ENCODE measurements at places on chromosomes 5 and 9.

DNA sequence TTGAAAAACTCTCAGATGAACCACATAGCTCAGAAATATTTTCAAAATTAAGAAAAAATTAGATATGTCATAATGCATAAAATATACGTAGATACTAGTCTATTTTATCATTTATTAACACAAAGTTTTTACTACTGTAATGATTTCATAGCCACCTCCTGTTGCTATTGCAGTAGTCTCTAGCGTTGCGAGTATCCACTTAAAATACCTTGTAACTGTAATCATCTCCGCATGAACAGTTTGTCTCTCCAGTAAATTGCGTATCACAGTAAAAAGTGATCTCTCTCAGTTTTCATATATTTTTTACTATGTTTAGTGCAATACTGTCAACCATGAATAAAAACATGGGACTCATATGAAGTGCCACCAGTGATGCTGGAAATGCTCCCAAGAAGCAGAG, 417.9 kb upstream of the ZNF462 start:
- DNase-seq = no peak

- no peak for DNase-seq
These were observed 111.0 kb upstream of the RETREG1 start for GRCh38 chr5:16727755-16728325.

DNA sequence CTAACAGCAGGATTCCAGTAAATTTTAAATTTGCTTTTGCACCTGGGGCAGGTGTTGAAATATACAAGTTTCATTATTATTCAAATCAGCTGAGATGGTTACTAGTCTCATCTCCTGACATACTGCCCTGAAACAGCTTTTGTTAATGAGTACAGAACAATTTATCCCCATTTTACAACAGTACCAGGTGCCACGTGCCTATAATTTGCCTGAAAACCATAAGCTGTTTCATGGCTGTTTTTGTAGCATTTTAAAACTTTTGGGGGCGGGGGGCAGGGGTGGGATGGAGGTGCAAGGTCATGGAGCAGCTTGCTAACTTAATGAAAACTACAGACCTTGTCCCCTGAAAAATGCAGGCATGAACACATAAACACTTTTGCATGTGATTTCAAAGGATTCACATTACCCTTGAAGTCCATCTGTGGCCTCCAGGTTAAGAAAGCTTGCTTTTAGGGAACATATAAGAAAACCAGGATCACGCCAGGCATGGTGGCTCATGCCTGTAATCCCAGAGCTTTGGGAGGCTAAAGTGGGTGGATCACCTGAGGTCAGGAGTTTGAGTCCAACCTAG, 42.1 kb downstream of the TIMD4 start:
- DNase-seq = no peak

- DNase-seq = no peak
These were observed 90.2 kb downstream of the APBA1 start for GRCh38 chr9:69582018-69582417.

- no peak for DNase-seq
These were observed 103.1 kb downstream of the BNC2 start for GRCh38 chr9:16767366-16767765.

DNA sequence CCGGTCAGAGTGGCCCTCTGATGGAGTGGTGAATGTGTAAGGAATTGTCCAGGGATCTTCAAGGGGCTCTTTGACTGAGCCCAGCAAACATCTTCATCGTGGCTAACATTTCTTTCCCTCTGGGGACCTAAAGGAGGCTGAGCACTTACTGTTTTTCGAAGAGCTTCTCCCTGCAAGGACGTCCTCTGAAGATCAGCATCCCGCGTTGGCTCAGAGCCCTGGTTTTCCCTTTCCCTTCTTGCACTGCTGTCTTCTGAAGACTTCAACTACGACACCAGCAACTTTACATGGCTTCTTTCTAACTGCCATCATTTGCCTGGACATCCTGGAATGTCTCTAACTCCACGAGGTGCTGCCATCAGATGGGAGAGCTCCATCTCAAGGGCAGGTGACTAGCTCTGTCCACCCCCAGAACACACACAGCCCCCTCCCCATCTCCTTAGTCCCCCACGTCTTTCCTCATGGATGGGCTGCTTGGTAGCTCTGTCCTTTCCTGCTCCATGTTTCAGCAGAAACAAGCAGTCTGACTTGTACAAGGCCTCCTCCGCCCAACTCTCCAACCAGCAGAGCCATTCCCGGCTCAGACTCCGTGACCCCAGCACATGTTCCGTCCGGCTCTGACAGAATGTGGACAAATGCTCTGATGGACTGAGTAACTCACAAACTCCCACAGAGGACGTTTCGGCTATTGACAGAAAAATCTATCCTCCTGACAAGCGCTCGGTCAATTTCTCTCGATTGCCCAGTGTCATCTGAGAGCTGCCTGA, 17.1 kb downstream of the SHB start:
- DNase-seq = no peak

DNA sequence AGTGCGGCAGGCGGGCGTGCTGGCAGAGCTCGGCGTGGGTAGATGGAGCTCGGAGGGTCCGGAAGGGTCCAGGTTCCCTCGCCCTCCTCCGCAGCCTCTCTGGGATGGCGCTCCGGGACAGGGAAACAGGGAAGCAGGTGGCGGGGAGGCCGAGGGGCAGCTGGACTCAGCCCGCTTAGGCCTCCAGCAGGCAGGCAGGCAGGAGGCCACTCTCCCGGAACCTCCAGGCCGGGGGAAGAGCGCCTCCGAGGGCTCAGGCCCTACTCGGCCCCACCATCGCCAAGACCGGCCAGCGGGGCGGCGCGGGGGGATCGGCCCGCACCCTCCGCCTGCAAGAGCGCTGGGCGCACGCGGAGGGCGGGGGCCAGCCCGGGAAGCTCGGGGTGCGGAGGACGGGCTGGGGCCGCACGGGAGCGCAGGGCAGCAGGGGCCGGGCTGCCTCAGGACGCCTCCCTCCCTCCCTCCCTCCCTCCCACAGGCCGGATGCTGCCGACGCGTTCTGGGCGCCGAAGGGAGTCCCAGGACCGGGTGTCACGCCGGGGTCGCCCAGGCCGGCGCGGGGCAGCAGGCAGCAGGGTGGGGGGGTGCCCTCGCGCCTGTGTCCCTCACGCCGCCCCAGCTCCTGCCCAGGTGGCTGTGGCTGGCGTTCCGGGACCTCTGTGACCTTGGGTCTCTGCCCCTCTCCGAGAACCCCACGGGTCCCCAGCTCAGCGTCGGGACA, 977 bp downstream of the MGAT4B start:
- DNase-seq = no peak

DNA sequence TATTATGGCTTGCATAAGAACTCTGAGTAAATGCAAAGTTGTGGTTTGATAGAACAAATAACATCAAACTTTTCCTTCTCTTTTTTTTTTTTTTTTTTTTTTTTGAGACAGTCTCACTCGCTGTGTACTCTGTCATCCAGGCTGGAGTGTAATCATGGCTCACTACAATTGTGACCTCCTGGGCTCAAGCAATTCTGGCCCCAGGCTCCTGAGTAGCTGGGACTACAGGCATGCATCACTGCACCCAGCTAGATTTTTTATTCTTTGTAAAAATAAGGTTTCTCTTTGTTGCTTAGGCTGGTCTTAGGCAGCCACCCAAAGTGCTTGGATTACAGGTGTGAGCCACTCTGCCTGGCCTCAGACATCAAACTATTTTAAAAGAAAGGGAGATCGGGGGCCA, 19.0 kb upstream of the PTGER4 start:
- no peak for DNase-seq

DNA sequence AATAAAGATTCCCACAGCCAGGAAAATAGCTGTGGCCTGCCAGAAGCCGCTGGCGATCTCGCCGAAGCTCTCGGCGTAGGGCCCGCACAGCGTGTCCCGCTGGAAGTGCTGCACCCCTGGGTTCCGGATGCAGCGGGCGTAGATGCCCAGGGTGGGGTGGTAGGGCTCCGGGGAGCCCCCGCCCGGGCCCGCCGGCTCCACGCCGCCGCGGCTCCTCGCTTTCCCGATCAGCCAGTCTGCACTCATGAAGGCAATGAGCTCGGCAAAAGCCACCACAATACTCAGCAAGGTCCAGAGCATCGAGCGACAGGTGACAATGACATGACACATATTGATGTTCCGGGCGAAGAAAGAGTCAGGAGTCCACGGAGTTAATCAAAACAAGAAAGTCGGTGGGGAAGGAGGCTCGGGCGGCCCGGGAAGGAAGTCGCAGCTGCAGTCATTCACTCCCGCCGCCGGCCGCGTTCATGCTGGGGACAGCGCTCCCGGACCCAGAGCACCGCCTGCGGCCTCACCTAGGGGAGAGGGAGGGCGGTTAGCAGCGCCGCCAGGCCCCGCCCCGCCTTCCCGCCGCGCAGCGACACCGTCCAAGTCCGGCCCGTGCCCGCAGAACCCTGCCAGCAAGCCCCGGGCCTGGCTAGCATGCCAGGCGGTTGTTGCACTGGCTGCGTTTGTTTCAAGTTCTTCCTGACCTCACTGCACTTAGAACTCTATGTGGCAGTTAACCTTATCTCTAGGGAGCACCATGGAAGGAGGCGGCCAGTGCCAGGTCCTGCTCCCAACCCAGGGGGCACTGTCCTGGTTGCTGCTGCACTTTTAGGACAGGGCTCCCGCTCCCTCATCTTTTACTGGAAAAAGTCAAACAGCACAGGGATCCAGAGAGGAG, 138.4 kb downstream of the LHFPL2 start:
- peak; percentile 17 for DNase-seq

DNA sequence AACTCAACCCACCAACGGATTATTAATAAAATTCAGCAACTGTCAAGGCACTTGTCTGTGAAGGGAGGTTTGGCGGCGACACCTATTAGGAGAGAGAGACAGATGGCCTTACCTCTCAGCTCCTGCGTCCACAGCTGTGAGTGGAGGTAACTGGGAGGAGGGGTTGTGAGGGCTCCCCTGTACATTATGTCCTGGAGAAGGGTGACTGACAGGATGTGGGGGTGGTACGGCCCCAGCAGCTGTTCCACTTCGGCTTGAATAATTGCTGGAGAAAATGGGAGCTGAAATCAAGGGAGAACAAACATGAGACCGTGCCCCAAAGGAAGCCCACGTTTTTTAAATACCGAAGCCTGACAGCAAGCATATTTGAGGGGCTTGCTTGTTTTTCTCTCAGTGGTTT, 353.5 kb upstream of the RFX3 start:
- no peak for DNase-seq

- no peak for DNase-seq
These were observed 604.9 kb upstream of the PTGER4 start for GRCh38 chr5:40074826-40075225.

GRCh38 chr9:129282731-129283211, 104.7 kb upstream of the IER5L start:
- no peak for DNase-seq

DNA sequence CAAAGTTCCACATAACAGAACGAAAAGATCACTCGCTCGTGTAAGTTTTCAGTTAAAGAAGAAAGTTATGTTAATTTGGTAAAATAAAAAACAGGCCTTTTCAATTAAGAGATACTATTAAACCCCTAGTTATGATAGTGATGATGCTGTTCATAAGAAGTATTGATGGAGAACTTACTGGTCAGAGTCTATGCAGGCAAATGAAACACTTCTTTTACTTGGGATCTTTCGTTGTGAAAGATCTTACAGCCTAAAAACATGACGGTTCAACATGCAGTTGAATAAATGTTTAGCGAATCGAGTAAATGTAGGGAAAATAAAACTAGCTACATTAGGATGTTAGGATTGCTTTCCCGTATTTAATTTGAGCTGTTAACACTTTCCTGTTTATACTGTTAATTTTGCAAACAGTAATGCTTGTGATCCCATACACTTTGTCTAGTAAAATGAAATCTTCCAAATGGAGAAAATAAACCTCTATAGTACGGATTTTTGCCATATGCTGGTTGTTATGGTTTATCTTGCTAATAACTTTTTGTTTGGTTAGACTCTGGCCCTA, 2.0 kb downstream of the RHOBTB3 start:
- no peak for DNase-seq

DNA sequence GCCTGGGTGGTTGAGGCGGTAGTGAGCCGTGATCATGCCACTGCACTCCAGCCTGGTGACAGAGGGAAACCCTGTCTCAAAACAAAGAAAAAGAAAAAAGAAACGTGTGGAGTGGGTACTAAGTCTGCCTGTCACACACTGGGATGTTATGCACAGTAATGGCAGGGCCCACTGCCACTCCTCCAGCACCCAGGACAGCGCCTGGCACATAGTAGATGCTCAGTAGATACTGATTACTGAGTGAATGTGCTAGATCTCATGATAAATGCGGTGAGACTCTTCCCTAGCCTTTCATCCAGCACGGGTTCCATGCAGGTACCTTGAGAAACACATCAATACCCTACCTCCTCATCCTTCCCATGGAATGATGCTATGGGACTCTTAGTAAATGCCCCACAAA, 87.4 kb upstream of the HSPA9 start:
- no peak for DNase-seq

DNA sequence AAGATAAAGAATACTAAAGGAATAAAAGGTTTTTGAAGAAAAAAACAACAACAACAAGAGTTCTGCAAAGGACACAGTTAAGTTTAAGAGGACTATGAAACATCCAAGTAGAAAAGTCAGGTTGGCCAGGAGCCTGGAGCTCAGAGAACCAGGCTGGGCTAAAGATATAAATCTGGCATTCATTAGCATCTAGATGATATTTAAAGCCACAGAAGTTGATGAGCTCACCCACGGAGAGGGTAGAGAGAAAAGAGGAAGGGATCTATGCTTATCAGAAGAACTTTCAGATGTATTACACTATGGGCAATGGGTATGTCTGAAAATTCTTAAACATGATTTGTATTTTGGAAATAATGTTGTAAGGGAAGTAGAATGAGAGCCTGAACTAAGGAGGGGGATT, 9.9 kb downstream of the MIER3 start:
- DNase-seq = no peak

GRCh38 chr9:131517761-131518190, 13.3 kb downstream of the UCK1 start:
- DNase-seq = no peak

- no peak for DNase-seq
These were observed 20.0 kb downstream of the PCDH1 start for GRCh38 chr5:141858079-141858765.

- DNase-seq = peak; percentile 41
These were observed at the start of gene ELAVL2 for GRCh38 chr9:23826120-23826629. ELAVL2 (minus strand) TSS chr9:23826240; CDS start chr9:23762234, 64,006 bp downstream.

- no peak for DNase-seq
These were observed 759.6 kb downstream of the MTRR start for GRCh38 chr5:8628521-8628920.

GRCh38 chr9:90394871-90395270, 247.8 kb downstream of the DIRAS2 start:
- no peak for DNase-seq

DNA sequence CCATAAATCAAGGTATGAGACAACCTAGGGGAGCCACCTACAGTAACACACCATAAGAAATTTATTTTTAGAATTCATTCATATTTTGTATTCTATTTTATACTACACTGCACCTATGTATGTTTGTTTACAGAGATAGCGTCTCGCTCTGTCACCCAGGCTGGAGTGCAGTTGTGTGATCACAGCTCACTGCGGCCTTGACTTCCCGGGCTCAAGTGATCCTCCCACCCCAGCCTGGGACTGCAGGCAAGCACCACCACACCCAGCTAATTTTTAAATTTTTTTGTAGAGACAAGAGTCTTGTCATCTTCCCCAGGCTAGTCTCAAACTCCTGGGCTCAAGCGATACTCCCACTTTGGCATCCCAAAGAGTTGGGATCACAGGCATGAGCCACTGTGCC, 25.4 kb downstream of the MAPKAP1 start:
- DNase-seq = no peak

- DNase-seq = no peak
These were observed 30.5 kb upstream of the LRRC70 start for GRCh38 chr5:62547945-62548630.

- DNase-seq = no peak
These were observed 164.8 kb downstream of the EPB41L4A start for GRCh38 chr5:112254303-112254702.

All from CD4-positive, alpha-beta T cell treated with Interleukin-12 subunit alpha and Interleukin-12 subunit beta, for 1 hour (primary cell).